Mesenteric fat pad (tissue), 1 donor: ENCODE measurements at places on chromosomes 6 and 20. TPM values are rescaled to one million over a fixed set of nuclear protein-coding genes. Genes with fewer than 3 reads are reported as not detected.

The TMC2 gene
- 0.22 TPM for total RNA-seq

The SLC26A8 gene
- total RNA-seq, result 0.35 TPM

The BANF2 gene
- total RNA-seq, result not detected

The BPI gene
- not detected for total RNA-seq

The PI3 gene
- not detected for total RNA-seq

The PNISR gene
- total RNA-seq, result 66.4 TPM

The TMEM170B gene
- 13.5 TPM for total RNA-seq

The FILIP1 gene
- 8.1 TPM for total RNA-seq

The PRR18 gene
- total RNA-seq, result 1.0 TPM

The EBF4 gene
- 6.0 TPM for total RNA-seq

The BPIFB4 gene
- total RNA-seq, result not detected

The SHLD1 gene
- total RNA-seq, result 3.1 TPM

The RGS17 gene
- total RNA-seq, result 4.6 TPM

The COL11A2 gene
- total RNA-seq, result 0.67 TPM

The CD83 gene
- total RNA-seq, result 12.9 TPM

The IRF4 gene
- total RNA-seq, result 6.3 TPM

The TXLNB gene
- total RNA-seq, result 0.61 TPM

The DSE gene
- 116 TPM for total RNA-seq

The PPP1R3G gene
- total RNA-seq, result 1.3 TPM
